Activated CD8-positive, alpha-beta T cell treated with anti-CD3 and anti-CD28 coated beads for 36 hours (primary cell): ENCODE measurements at places on chromosomes 3 and 15. TPM values are rescaled to one million over a fixed set of nuclear protein-coding genes. Genes with fewer than 3 reads are reported as not detected.

DNA sequence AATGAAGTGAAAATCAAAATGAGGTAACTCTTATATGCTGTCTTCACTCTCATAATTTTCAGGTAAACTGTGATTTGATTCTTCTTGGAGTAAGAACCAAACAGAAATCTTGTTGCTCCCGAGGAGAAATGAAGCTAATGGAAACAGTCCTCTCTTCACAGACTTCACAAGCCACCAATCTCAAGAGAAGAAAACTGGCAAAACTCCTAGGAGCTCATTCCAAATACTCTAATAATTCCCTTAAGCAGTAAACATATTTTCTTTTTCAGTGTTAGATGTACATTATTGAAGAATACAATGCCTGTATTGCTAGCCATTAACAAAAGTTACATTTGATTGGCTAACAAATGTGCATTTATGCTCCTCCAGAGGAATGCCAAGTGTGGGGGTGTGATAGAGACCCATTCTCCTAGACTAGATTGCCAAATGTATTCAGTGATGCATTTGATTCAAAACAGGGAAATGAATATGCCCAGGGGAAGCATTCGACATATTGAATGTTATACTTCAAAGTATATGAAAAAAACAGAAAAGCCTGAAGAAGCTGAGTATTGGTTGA lies 11.8 kb upstream of the RIOX2 start:
- no peak overlapping the region for H3K4me3 ChIP-seq
- no peaks in the 10 kb centered on the region for H3K36me3 ChIP-seq
- peaks cover 20% of the 10 kb centered on the region for H3K4me1 ChIP-seq
- no peak for DNase-seq

- no peaks in the 10 kb centered on the region for H3K4me1 ChIP-seq
- DNase-seq = no peak
- no peaks in the 10 kb centered on the region for H3K27me3 ChIP-seq
Observed at GRCh38 chr3:177905173-177906125, 630.8 kb upstream of the KCNMB2 start.

DNA sequence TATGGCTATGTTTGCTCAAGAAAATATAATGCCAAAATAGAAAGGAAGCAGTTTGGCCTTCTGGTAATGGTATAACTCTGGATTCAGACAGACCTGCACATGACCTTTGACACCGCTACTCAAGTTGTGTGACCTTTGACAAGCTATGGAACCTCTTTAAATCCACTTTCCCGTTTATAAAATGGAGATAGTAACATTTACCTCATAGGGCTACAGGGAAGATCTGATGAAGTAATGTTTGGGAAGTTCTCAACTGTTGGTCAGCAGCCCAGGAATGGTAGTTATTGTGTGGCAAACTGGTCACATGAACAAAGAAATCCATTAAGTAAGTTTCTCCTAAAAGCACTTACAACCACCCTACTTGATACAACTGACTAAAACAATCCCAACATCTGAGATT lies 95.1 kb upstream of the PHLDB2 start:
- H3K4me3 ChIP-seq = no peak overlapping the region
- DNase-seq = no peak
- H3K27me3 ChIP-seq = no peaks in the 10 kb centered on the region
- H3K27ac ChIP-seq = no peak overlapping the region
- H3K4me1 ChIP-seq = no peaks in the 10 kb centered on the region

DNA sequence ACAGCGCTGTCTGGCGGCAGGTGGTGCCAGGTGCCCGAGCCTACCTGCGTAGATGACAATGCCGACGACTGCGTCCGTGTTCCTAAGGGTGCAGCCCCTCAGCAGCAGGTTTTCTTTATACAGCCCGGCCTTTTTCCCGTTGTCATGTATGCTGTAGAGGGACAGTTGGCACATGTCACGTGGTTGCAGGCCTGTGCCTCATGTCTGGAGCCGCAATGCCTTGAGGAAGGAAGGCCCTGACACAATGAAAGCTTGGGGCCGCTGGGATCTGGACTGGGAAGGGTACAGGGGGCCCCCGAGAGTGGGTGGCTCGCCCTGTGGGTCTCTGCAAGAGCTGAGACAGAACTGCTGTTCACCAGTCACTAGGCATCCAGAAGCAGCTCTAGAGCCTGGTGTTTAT lies 136.0 kb downstream of the ATP10A start:
- peaks cover 12% of the 10 kb centered on the region for H3K36me3 ChIP-seq
- no peaks in the 10 kb centered on the region for H3K27me3 ChIP-seq
- no peak overlapping the region for H3K4me3 ChIP-seq
- DNase-seq = no peak

- no peaks in the 10 kb centered on the region for H3K4me1 ChIP-seq
- H3K27me3 ChIP-seq = no peaks in the 10 kb centered on the region
- H3K36me3 ChIP-seq = no peaks in the 10 kb centered on the region
- no peak overlapping the region for H3K27ac ChIP-seq
- H3K4me3 ChIP-seq = no peak overlapping the region
- DNase-seq = no peak
Observed at GRCh38 chr3:41249318-41249717, 50.0 kb downstream of the CTNNB1 start.

DNA sequence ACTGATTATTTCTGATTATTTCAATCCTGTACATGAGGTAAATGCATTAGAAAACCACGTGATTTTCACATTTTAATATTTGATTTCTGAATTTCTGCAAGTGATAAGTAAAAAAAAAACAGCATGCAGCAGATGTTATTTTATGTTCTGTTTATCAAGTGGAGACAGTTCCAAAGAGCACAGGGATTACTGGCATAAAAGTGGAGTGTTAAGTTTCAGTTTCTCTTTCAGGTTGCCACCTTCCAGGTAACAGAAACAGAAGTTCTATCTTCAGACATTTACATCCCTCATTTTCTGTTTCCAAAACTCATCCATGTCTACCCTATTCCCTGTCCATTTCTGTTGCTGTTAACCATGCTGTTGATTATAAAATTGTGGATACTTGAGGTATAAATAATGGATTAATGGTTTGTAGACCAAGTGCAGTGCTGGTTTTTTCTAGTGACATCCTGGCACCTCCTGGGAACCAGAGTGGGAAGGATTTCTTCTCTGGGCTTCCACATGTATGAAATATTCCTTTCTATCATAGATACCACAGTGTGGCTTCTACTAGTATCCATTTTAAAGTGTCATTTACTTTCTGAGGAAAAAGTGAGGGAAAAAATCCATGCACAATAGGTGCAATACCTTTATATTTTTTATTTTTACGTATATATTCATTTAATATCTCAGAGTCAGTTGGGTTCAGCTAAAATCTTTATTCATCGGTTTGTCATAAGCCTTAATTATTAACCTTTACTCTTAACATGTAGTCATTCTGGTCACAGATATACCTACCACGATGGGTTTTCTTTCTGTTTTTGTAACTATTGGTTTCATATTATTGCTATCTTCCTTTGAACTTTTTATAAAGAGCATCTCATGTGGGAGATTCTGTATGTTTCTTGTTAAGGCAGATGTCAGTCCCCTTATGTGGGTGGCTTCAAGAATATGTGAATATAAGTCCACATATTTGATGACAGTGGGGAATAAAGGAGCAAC lies 1010.0 kb downstream of the SQOR start:
- no peaks in the 10 kb centered on the region for H3K27me3 ChIP-seq
- DNase-seq = no peak
- no peak overlapping the region for H3K27ac ChIP-seq

GRCh38 chr15:74831813-74832495 lies 5.5 kb downstream of the CPLX3 start:
- H3K27me3 ChIP-seq = peaks cover 14% of the 10 kb centered on the region
- no peak for DNase-seq
- no peak overlapping the region for H3K4me3 ChIP-seq
- H3K36me3 ChIP-seq = no peaks in the 10 kb centered on the region
- peaks cover 4% of the 10 kb centered on the region for H3K4me1 ChIP-seq
- H3K27ac ChIP-seq = no peak overlapping the region

DNA sequence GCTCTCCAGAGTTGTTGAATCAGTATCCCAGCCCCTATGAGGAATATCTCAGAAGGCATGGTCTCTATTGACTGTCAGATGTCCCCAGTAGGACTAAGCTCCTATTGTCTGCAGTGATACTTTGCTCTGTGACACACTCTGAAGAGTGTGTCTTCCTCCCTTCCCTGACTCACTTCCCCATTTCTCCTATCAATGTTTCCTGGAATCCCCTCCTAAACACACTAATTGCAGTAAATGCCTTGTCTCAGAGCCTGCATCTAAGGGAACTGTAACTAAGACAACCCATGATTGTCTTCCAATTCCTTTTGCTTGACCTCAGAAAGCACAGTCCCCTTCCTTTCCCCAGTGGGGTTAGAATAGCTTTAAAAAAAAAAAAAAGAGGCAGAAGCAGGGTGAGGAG lies 397.3 kb upstream of the PROK2 start:
- H3K36me3 ChIP-seq = no peaks in the 10 kb centered on the region
- H3K4me1 ChIP-seq = peaks cover 18% of the 10 kb centered on the region
- H3K27ac ChIP-seq = no peak overlapping the region
- peaks cover 20% of the 10 kb centered on the region for H3K27me3 ChIP-seq
- no peak overlapping the region for H3K4me3 ChIP-seq

DNA sequence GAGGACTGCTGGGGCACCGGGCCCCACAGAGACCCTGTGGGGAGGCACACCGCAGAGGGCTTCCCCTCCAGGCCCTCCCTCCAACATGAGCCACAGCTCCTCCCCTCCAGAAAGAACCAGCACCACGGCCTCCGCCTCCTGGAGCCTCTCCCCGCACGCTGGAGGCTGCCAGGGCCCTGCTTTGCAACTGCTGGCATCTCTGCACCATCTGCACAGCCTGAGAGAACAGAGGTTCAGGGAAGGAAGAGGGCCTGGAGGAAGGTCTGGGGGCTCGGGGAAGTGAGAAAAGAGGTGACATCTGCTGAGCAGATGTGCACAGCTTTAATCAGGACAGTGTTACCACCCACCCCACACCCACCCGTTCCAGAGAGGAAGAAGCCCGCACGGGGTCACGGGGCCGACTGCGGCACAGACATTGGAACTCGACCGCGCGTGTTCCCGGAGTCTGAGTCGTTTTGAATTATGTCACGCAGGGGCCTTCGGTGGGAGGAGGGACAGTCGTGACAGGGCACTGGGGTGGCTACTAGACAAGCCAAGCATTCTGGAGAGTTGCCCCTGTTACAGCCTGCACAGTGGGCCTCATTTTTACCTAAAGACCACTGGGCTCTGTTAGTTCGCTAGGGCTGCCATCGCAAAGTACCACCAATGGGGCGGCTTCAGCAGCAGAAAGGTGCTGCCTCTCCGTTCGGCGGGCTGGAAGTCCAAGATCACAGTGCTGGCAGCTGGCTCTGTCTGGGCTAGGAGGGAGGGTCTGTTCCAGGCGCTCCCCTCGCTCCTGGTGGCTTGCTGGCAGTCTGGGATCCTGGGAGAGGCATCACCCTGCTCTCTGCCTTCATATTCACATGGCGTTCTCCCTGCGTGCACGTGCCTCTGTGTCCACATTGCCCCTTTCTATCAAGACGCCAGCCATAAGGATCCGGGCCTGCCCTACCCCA lies 194.8 kb downstream of the XXYLT1 start:
- DNase-seq = no peak
- no peaks in the 10 kb centered on the region for H3K27me3 ChIP-seq
- H3K4me3 ChIP-seq = no peak overlapping the region
- no peak overlapping the region for H3K27ac ChIP-seq
- H3K36me3 ChIP-seq = no peaks in the 10 kb centered on the region
- peaks cover 9% of the 10 kb centered on the region for H3K4me1 ChIP-seq

- H3K36me3 ChIP-seq = no peaks in the 10 kb centered on the region
- H3K27ac ChIP-seq = no peak overlapping the region
- peaks cover 19% of the 10 kb centered on the region for H3K4me1 ChIP-seq
- H3K27me3 ChIP-seq = no peaks in the 10 kb centered on the region
- H3K4me3 ChIP-seq = no peak overlapping the region
- peak; percentile 74 for DNase-seq
Observed at GRCh38 chr3:27357665-27358258, 11.4 kb downstream of the NEK10 start.

The P2RY1 gene
- total RNA-seq = 1.7 TPM

The MYEF2 gene
- total RNA-seq = 26.6 TPM

The NRROS gene
- total RNA-seq = 26.5 TPM

The MYZAP gene
- not detected for total RNA-seq
